NCI-H1417 treated with DMSO at 0.1 percent for 48 hours (cell line): ENCODE measurements at places on chromosomes 7 and 10.

- DNase-seq: no peak
These were observed 88.5 kb downstream of the COL13A1 start for GRCh38 chr10:69890065-69890847.

- DNase-seq: no peak
These were observed 84.6 kb downstream of the VPS50 start for GRCh38 chr7:93316730-93317129.

GRCh38 chr7:112159351-112159750 lies 46.8 kb downstream of the DOCK4 start:
- DNase-seq: no peak

DNA sequence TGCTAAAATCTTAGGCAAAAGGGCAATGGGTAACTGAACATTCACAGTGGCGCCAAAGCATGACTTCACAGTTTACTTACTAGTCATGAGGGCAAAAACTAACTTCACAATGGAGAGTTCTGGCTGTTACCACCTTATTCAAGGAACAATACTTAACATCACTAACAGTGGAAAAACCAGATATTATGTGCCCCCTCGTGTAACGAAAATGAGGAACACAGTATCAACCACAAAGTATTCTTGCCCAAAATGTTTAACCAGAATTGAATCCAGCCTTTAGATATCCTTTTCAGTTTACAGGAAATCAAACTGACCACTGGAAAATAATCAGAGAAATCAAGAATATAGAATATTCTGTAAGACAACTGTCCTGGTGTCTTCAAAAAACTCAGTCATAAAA lies 9.5 kb downstream of the C7orf25 start:
- DNase-seq: no peak

GRCh38 chr10:79079490-79080355 lies 11.0 kb downstream of the ZMIZ1 start:
- DNase-seq: no peak

DNA sequence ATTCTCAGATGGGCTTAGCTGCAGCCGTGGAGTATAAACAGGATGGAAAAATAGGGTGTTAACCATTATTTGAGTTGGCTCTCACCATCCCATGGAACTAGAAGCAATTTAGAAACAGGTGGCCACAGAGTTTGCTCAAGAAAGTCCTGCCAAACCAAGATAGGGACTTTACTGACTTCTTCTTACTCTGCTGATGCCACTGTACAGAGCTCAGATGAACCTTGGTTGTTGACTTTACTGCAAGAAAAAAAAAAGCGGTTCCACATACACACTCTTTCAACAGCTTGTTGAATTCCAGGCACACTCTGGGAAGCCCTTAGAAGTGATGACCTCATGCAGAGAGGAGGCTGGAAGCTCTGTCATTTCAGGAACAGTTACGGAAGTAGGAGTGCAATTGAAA lies 753.4 kb downstream of the NRG3 start:
- DNase-seq: no peak

DNA sequence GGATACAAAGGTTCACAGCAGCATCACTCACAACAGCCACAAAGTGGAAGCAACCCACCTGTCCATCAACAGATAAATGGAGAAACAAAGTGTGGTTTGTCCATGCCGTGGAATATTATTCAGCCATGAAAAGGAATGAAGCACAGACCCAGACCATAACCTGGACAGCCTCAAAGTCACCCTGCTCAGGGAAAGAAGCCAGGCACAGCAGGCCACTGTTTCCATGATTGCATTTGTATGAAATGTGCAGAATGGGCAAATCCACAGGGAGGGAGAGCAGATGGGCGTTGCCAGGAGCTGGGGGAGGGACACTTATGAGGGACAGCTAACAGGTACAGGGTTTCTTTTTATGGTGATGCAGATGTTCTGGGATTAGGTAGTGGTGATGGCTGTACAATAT lies 30.3 kb downstream of the FOXL3 start:
- no peak for DNase-seq

DNA sequence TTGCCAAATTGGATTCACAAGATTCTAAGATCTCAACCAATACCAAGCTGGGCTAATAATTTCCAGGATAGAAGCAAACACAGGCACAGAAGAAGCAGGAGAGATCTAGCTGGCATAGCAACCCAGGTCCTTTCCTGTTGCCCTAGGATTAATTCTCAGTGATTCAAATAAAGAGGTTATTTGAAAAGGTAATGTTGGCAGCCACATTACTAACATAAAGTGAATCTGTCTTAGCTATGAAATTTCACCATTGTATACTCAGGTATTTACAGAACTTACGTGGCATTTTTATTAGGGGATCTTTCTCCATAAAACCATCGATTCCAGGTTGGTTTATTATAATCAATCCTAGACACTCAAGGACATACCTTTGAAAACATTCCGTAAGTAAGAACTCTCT lies 379.3 kb upstream of the POM121L12 start:
- DNase-seq: no peak

- no peak for DNase-seq
These were observed 143.0 kb upstream of the NRP1 start for GRCh38 chr10:33477291-33478088.

DNA sequence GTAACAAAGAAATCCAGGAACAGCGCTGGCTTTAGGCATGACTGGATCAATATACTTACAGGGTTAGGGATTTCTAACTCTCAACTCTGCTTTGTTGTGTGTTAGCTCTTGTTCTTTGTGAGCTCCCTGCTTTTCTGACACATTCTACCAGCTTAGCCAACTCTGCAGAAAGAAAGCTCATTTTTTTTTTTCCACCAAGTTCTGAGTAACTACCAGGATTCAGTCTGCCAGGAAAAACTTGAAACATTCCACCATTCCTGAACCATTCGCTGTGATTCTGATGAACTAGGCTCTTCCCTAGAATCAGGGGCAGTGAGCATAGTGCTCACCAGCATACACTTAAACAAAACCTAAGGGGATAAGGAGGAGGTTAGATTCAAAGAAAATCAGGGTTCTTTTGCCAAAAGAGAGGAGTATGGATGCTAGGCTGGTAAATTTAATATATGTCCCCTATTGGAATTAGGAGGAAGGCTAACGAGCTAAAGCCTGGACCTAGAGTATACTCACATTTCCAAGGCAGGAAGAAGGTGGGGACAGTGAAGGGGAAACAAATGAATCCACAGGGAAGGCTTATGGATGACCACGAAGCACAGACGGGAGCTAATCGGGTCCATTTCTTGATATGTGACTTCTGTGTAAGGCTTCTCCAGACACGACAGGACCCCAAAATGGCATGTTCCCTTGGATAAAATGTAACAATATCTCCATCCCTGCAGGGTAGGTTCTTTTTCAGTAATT lies 183.4 kb downstream of the PRKG1 start:
- no peak for DNase-seq

DNA sequence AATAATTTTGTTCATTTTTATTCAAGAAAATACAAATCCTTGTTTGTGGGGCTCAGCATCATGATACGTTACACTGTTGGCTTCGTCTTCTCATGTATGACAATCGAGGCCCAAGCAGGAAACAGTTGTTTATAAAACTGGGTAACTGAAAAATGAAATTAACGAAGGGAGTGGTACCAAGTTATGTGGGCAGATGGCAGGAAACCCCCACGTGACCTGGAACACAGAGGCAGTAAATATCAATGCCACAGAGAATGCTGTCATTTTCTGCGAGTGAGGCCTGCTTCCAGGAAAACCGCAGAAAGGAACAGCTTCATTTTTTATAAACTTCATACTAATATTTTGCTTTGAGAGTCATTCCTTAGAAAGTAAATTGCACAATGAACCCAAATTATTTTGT lies 201.0 kb upstream of the ADARB2 start:
- no peak for DNase-seq

GRCh38 chr10:96176985-96177384 lies 46.9 kb downstream of the ZNF518A start:
- DNase-seq: no peak

DNA sequence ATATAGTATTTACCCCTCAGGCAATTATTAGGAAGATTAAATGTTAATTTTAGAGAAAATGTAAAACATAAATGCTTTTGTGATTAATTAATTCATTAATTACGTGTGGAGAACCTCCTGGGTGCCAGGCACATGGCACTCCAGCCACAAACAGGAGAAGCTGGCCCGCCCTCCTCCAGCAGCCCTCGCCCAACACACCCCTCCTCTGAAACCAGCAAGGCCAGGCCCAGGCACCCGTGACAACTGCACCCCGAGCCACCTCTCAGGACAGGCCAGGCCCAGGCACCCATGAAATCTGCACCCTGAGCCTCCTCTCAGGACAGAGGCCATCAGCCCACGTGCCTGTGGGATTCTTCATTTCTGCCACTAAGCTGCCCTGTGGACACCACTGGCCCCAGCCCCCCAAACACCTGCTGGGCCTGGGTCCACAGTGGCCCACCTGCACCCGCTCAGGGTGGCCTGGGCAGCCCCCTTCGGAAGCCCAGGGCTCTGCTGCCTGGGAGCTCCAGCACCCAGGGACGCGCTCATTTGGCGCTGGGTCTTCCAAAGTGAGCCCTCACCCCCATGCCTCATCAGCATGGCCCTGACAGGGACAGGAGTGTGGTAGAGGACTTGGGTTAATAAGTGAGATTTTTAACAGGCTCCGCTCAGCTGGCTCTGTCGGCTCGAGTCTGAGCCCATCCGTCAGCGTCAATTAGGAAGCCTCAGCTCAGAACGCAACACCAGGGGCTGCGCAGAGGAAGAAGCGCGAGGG lies 482.1 kb downstream of the DNAJB6 start:
- DNase-seq: no peak

GRCh38 chr10:49170632-49171325 lies 17.4 kb downstream of the TMEM273 start:
- DNase-seq: no peak

GRCh38 chr10:131738396-131738735 lies 162.4 kb upstream of the PPP2R2D start:
- DNase-seq: no peak

- no peak for DNase-seq
These were observed 5.8 kb upstream of the ALOX5 start for GRCh38 chr10:45368181-45368580.

- no peak for DNase-seq
These were observed 727.3 kb downstream of the AUTS2 start for GRCh38 chr7:70325509-70326101.

DNA sequence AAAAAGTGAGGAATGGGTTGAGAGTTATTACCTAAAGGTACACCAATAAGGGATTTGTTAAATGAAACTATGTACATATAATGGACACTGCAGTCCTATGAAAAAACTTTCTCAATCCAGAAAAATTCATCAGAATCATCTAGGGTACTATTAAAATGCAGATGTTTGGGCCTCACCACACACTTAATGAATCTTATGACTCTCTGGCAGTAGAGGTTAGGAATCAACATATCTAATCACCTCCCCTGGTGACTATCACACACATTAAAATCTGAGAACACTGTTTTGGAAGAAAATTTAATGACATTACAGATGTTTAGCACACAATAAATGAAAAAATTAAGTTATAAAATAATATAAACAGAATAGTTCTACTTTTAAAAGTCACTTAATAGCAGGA lies 32.1 kb downstream of the BAZ1B start:
- DNase-seq: no peak

GRCh38 chr7:44112997-44113763 lies 9.0 kb downstream of the AEBP1 start:
- no peak for DNase-seq

GRCh38 chr10:70115948-70116682 lies 16.5 kb downstream of the AIFM2 start:
- no peak for DNase-seq

- no peak for DNase-seq
These were observed 37.7 kb upstream of the HDAC9 start for GRCh38 chr7:18457832-18458231.

DNA sequence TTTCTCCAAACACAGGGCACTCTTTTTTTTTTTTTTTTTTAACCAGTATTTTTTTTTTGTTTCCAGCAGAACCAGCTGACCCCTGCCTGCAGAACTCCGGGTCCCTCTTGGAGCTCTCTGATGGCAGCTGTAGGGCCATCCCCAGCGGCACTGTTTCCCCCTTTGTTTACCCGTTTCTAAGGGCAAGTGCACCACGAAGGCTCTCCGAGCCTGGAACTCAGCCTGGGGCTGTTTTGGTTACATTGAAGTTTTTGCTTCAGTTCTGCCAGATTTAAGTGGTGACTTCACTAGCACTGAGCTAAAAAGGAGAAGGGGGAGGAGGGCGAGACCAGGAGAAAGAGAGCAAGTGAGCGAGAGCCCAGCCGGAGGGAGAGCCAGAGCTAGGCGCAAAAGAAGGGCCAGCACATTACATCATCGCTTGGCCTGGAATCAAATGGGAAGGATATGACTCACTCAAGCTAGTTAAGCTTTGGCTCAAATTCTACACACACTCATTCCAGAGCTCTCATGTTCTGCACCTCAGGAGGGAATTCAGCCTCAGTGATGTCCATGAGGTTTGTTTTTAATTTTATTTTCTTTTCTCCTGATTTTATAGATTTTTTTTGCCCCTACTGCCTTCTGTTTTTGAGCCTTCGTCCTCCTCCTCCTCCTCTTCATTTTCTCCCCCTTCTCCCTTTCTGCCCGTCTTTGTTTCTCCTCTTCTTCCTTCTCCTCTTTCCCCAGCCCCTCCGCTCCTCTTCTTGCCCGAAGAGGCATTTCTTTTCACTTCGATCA lies 272.3 kb downstream of the TRIL start:
- no peak for DNase-seq

GRCh38 chr10:84269162-84269561 lies 24.3 kb downstream of the RGR start:
- DNase-seq: no peak

DNA sequence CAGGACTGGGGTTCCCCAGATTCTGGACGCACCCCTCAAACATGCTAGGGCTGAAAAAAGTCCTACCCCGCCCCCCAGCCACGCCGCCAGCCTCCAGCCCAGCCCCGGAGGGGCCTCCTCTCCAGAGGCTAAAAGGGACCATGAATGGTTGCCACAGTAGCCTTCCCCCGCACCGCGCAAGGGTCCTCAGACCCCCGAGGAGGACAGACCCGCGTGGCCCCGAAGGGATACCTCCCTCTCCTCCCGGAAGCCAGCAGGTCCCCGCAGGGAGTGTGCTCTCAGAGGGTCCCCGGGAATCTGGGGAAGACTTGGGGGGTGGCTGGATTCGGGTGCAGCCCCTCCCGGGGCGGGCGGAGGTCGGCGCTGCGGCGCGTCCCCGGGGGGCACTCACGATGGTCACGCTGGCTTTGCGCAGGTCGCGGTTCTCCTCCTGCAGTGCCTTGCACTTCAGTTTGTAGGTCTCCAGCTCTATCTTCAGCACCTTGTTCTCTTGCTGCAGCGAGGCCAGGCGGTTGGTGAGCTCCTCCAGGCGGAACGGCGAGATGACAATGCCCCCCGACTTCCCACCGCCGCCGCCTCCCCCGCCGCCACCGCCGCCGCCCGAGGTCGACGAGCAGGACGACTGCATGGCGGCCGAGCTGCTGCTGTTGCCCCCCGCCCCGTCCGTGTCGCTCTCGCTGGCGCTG lies 482 bp downstream of the CCDC6 start:
- DNase-seq: no peak

- no peak for DNase-seq
These were observed 2.6 kb downstream of the MDH2 start for GRCh38 chr7:76050545-76050944.

- no peak for DNase-seq
These were observed 10.2 kb downstream of the MYL10 start for GRCh38 chr7:101618916-101619315.

GRCh38 chr7:37971491-37971890 lies 51.1 kb downstream of the EPDR1 start:
- DNase-seq: no peak

- DNase-seq: no peak
These were observed 151.4 kb upstream of the ITGB1 start for GRCh38 chr10:33109384-33109783.
